ENCODE measurements at places on chromosomes 12 and 14.

DNA sequence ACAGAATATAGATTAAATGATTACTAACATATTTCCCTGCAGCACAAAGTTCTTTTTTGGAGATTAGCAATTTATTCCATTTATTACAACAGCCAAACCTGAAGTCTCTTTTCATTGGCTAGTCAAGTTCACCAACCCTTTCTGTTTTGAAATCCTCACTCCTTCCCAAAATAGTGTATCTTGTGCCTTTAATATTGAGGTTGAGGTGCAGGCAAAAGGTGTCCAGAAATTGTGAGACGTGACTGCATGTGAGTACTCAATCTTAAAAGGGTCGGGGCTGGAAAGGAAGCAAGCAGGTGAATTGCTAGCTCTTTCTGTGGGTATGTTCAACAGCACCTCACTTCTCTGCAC is 11.1 kb upstream of the FOXN3 start:
- DNase-seq = no peak

DNA sequence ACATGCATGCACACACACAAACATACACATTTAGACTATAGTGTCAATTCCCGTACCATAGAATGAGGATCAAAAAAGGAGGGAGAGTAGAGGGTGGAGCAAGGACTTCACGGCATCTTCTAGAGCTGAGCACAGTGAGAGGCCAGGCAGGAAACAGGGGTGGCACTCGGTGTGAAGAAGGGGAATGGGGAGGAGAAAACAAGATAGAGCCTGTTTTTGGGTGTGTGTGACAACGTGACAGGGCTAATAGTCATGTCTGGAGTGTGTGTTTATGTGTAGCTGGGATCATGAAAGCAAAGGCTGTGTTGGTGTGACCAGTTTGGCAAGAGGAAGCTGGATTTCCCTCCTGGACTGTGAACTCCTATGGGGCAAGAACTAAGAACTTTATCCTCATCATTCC is 9.9 kb upstream of the ACVR1B start:
- DNase-seq = no peak

DNA sequence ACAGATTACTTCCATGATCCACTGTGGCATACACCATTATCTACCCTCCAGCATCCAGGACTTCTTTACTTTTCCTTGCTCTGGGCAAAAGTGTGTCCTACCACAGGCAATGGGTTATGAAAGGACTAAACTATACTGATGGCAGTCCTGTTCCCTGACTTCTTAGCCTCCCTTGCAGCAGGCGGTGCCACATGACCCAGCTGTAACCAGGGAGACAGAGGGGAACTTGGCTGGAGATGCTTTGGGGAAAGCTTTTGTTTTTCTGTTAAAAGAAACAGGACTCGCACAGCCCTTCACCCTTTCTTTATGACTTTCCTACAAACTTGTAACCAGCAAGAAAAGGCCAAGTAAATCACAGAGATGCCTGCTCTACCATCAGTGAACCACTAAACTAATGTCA is 394.4 kb downstream of the PCNX1 start:
- DNase-seq = no peak

DNA sequence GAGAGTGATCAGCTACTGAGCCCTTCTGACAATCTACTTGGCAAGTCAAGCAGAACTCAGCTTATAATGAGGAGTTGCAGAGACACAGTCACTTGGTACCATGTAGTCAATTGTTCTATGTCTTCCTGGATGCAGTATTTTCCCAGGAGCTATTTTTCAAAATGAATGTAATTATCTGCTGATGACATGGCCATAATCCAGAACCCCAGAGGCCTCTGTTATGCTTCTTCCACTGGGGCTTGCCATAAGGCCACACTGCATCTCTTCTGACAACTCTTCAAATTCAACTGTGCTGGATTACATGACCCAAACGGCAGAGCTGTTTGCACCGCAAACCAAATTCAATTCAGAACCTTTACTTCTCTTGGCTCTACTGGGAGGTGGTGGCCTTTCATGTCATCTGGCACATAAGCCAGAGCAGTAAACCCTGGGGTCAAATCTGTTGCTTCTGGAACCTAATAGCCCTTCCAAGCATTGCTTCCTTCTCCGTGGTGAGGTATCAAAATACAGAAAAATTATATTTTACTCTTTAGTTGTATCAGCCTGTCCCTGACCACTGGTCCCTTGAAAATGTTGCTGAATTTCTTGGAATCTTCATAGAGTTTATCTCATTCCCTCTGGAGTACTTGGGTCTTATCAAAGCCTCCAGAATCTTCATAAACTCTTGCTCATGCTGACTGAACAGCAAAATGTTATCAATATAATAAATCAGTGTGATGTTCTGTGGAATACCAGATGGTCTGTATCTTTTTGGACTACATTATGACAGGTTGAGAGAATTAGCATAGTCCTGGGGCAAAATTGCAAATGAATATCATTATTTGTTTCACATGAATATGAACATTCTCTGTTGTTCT is 79.4 kb upstream of the DCN start:
- no peak for DNase-seq

DNA sequence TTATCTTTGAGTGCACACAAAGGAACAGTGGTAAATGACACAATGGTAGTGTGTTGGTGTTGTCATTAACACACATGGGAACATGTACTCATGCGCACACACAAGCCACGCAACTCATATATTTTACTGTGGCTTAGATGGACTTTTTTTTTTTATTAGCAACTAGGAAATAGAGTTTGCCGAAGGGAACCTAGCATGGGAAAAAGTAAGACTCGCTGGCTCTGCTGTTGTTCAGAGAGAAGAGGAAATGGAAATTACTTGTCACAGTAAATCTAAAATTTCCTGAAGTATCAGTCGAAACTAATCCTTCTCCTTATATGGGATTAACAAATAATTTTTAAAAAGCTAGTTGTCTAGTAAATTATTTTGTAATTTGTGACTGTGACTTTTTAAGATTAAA is 33.7 kb upstream of the IL22 start:
- DNase-seq = no peak

Measured in stimulated activated CD8-positive, alpha-beta memory T cell treated with anti-CD3 and anti-CD28 coated beads, Interleukin-15, amount 100 ng/mL, for 4 hours (primary cell).